Anterior cingulate cortex (tissue), 58 donors: ENCODE measurements at places on chromosomes 2 and 18.

- DNase-seq, result no peak
These were observed 118.3 kb upstream of the NDUFV2 start for GRCh38 chr18:8984131-8984721.

DNA sequence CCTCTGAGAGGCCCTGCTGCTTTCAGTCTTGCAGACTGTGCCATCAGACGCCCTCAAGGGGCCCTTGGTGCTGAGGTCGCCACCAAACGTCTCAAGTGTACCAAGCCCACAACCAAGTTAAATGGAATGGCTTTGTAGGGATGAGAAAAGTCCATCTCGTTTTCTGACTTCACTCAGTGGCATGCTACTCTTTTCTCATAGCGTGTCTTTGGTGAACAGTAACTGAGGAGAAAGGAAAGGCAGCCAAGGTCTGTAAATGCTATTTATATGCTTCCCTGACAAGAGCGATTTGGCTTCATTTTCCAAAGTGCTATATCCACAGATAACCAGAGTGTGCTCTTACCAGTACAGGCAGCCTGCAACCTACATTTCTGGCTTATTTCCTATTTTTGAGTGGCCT, 123.0 kb downstream of the MTX2 start:
- DNase-seq, result no peak

DNA sequence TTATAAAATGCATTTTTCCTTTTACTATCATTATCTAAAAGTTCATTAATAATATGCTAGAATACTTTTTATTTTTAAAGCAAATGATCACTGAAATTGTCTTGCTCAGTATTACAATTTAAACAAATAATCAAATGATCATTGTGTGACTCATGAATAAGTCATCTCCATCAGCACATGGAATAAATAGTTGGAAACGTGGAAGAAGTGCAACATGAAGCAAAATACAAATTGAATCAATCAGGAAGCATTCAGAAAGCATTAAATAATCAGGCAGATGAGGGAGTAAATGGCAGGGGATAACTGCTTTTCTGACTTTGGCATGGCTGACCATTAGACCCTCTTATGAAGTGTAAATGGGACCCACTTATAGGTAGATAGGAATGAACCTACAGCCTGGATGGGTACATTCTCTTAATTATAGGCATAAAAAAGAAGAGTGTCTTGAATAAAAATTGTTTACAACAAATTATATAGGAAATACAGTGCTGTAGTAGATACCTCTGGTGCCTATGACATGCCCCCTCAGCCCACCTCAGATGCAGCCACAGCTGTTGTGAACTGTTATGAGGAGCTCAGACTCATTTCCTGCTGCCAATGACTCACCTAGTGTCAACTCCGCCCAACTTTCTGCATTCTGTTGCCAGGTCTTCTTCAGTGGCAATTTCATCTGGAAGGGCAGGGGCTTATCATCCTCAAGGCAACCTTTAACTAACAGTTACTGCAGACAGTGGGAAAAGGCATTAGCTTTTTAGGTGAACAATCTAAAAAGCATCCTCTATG, 936.0 kb downstream of the TRIB2 start:
- DNase-seq, result no peak

GRCh38 chr2:44480068-44480467, 118.3 kb downstream of the CAMKMT start:
- no peak for DNase-seq

DNA sequence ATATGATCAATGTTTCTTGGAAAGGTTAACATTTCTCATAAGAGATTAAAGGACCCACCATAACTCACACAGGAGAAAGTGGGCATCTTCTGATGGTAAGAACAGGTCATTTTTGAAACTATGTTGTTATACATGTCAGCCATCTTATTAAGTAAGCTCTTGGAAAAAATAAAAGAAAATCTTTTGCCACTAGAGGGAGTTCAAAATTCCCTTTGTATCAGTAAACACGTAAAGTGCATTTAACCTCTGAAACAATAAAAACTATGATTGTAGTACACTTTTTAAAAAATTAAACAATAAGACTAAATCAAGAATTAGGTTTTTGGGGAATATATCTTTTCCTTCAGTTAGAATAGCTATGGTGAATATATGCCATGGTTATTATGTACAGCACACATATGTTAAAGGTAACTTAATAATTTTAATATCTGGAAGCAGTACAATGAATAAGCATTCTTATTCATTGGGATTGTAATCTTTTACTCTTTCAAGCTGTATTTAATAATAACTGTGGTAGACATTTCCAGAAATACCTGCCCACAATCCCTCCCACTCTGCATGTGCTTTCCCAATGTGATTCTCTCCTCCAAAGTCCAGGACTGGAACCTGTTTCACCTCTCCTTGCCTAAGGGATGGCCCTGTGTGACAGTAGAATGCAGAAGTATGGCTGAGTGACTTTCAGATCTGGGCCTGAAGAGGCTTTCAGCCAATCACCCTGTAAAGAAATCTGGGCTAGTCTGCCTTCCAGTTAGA, 64.2 kb downstream of the RBMS1 start:
- DNase-seq, result no peak

- no peak for DNase-seq
These were observed 10.6 kb upstream of the BOK start for GRCh38 chr2:241547781-241548450.

DNA sequence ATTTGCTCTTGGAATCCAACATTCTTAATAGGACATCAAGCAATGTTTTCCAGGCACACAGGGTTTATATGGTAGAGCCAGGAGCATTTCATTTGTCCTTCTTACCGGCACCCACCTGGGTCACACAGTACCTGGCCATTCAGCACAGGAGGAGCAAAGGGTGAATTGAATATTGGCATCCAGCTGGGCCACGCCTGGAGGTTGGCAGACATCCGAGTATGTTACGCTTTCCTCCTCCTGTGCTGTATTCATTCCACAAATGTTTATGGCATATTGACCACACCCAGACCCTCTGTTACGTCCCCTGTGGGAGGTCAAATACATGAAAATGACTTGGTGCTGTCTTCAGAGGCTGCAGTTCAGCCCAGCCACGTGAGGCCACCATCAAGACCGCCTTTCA, 206.2 kb downstream of the RTP5 start:
- no peak for DNase-seq

- no peak for DNase-seq
These were observed 154.8 kb upstream of the ZNF236 start for GRCh38 chr18:76667603-76668002.

GRCh38 chr2:127086990-127087790, 19.8 kb downstream of the BIN1 start:
- no peak for DNase-seq

DNA sequence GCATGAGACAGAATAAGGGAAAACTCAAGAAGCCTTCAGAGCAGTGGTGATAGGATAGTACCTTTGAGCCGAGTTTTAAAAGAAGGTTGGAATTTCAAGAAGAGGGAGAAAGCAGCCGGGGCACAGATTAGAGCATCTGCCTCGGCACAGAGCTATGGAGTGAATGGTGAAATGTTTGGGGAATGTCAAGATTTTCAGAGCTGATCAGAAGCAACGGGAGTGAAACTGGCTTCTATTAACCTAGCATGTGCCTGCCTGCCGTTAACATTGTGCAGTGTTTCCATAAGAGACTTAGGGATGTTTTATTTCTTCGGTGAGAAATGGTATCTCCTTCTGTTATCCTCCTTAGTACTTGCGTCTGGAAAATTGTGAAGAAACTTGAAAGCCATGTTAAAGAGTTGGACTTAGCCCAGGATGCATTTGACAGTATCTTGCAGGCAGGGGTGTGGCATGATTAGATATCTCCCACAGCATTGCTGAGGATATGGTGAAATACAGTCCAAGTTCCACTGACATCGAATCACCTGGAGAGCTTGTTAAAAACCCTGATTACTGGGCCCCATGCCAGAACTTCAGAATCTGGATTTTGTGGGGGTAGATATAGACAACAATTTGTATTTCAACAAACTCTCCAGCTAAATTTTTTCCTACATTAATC, 96.8 kb upstream of the PPP1CB start:
- DNase-seq, result no peak

DNA sequence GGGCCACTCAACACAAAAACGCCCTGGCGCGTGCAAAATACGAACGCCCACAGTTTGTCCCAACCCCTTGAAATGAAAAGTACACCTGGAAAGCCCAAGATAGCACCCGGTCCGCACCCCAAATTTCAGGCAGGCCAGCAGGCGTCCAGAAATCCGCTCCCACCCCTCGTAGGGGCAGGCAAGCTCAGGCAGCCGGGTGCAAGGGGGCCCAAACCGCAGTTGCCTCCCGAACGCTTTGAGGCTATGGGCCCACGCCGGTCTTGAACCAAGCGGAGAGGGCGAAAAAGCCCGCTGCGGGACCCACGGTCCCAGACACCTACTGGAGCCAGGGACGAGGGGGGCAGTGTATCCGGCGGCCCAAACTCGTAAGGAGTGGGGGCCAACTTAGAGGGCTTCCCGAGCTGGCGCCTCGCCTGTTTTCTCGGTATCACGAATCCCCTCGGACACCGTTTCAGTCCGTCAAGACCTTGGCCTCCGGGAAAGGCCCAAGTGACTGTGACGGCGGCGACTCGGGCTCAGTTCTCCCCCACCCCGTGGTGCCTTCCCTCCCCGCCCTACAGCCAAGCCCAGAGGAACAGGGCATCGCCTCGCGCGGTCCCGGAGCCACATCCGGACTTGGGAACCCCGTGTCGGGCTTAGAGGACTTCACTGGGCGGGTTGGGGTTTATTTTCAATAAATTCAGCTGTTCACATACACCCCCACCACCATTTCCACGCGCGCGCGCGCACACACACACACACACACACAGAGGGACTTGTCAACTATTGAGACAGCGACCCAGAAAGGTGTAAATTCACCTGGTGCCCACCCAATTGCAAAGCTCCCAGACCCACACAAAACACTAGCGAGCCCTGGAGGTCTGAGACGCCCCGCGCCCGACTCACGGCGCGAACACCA, 6.2 kb upstream of the SATB2 start:
- DNase-seq, result no peak

DNA sequence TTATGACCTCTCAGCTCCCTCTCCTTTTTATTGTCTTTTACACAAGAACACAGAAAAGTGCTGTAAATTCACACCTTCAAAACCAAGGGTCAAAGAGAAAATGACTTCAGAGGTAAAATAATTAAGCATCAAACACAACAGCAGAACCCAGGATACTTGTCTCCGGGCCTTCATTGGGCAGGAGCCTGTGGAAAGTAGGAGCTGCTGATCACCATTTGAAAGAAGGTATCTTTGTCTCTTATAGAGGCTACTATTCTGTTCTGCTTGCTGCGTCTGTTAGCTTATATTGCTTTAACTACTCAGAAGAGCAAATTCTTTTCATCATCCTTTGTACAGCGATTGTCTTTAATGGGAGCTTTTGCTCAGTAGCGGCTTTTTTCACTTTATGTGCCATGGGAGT, 261.1 kb downstream of the PTGR3 start:
- no peak for DNase-seq

- DNase-seq, result no peak
These were observed 55.9 kb upstream of the RTN4 start for GRCh38 chr2:55106148-55106547.

GRCh38 chr2:16587601-16588000, 78.0 kb downstream of the CYRIA start:
- DNase-seq, result no peak

GRCh38 chr18:9146224-9146623, 9.6 kb downstream of the ANKRD12 start:
- no peak for DNase-seq

DNA sequence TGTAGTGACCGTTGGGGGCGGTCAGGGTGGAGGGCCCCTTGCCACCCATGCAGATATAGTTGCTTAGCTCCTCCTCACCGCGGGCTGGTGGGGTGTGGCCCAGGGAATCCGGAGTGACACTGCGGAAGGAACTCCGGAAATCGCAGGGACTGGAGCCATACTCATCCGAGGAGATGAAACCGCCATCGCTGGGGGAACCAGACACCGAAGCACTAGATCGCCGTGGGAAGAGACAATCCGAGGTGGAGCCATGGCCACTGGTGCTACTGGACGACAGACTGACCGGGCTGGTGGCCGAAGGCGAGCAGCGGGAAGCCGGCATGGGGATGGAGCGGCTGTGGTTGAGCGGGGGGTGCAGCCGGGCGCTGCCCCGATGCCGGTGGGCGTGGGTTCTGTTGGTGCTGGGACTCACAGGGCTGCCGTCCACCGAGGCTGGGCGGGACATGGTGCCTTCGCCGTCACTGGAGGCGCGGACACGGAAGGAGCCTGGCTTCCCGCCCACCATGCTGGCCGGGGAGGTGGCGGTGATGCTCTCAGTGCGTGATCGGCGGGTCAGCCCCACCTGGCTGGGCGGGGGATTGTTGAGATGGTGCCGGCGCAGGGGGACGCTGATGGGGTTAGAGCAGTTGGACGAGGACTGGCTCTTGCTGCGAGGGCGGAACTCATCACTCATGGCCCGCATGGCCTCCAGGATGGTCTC, 2.2 kb downstream of the IRS1 start:
- no peak for DNase-seq

- DNase-seq, result no peak
These were observed 38.0 kb upstream of the ERMN start for GRCh38 chr2:157363612-157364101.

DNA sequence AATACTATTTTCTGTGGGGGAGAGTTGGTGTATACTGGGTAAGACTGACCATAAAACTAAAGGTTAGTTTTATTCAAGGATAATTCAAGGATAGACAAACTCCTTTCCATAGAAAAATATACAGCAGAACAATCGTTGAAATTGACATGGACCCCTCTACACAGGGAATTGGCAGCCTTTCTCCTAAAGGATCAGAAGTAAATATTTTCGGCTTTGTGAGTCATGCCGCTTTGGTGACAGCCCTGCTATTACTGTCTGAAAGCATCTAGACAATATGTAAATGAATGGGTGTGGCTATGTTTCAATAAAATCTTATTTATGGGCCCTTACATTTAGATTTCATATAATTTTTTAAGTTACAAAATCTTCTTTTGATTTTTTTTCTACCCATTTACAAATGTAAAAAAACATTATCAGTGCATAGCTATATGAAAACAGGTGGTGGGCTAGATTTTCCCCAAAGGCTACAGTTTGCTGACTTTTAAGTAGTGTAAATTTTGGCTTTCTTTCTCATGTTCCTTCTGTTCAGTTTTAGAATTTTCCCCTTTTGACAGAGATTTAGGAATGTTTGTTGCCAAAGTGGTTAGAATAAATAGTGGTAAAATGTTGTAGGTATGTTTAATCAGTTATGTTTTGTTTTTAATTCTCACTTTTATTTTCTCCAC, 270.6 kb downstream of the DCC start:
- DNase-seq, result no peak

- peak; percentile 65 for DNase-seq
These were observed 626 bp upstream of the SLC1A4 start for GRCh38 chr2:64988420-64989125.

DNA sequence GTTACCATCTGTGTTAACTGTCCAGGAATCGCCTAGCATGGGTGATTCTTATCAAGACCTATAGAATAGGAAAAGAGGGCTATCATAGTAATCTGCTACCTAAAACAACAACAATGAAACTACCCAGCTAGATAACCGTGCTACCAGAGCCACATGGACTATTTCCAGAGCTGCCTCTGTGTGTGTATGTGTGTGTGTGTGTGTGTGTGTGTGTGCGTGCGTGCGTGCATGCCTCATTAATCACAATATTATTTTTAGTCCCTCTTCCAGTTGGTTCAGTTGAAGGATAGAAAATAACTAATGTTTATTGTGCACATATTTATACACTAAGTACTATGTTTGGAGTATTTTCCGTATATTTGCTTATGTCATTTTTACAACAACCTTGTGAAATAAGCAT, 201.1 kb downstream of the SP3 start:
- DNase-seq, result no peak

GRCh38 chr18:3596637-3597384, 146.8 kb downstream of the TGIF1 start:
- no peak for DNase-seq
